ENCODE measurements at places on chromosomes 3 and 15.
A peak's percentile ranks its signal among the peaks of the same experiment; 100 is the strongest.

DNA sequence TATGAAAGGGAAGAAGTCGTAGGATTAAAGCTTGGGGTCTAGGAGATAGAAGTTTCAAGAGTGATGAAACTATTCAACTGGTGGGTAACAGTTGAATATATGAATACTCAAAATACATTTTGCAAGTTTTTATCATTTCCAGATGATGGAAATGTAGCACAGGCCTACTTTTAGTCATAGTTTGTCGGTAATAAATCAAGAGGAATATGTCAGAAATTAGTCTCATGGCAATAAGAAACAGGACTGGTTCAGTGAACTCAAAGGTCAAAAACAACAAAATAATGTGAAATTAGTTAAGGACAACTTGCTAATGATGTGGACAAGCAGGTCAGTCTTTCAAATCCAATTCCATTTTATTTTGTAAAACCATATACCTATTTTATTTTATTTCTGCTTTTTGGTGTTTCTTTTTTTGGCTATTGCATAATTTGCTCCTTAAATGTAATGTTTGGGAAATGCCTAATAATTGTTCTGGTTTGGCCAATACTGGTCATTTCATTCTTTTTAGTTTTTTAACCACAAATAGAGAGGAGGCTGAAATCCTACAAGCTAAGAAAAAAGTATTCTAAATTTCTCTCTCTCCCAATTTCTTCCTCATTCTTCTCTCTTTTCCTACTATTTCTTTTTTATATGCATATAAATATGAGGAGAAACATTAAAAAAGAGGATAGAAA, 195.2 kb upstream of the ARHGEF26 start:
- DNase-seq: no peak

DNA sequence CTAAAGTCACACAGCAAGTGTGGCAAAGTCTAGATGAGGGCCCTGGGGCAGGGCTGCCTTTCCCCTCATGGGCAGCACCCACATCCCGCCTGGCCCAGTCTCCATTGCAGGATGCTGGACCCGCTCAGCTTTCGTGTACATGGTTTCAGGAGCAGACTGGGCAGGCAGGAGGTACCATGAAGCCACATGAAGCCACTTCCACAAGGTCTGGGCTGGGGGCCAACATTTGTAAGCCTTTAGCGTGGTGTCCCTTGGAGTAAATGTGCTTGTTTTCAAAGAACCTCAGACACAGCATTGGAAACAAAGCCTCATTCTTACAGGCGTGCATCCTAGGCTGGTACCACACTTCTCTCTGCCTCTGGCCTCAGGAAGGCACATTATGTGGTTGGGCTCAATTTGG, 34.5 kb downstream of the UMPS start:
- no peak for DNase-seq

- DNase-seq: no peak
Measured at GRCh38 chr15:56484287-56484686, 19.4 kb upstream of the MNS1 start.

DNA sequence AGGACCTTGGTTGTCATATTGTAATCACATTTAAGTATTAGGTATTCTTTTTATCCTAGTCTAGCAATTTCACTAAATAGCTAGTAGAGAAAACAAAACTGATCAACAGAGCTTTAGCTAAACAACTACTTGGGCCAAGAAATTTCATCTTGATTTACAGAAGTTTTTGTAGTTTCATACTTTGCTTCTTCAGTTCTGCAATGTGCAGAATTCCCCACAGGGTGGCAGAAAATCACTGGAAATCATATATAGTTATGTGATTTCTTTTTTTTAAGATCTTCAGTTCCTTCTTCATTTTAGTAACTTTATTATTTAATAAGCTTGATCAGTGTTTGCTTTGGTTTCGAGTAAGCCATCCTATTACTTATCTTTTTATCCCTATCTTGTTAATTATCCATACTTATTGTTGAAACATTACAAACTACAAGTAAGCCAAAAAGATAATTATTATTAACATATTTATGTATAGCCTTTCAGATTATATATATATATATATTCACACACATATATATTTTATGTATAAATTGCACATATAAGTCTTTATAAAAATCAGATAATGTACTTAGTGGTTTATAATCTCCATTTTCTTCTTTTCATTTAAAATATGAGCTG, 2.2 kb upstream of the BNIP2 start:
- DNase-seq: no peak

GRCh38 chr3:31732548-31732947, 199.8 kb downstream of the STT3B start:
- no peak for DNase-seq

DNA sequence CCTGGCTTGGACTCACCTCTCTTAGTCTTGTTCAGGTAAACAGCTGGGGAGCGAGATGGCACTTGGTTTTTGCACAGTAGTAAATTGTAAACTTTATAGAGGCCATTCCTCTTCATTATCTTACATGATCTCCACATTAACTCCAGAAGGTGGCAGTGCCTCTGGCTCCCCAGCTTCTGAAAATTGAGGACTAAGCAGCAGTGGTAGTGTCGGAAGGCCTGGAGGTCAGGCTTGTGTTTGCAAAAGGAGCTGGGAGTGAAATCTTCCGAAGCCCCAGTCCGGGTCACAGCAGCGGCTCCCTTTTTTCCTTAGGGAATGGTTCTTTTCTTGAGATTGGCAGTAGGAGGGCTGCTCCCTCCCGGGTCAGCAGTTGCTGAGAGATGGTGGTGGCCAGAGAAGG, 85.7 kb downstream of the FNDC3B start:
- no peak for DNase-seq

- no peak for DNase-seq
Measured at GRCh38 chr15:70339571-70340493, 242.1 kb upstream of the TLE3 start.

GRCh38 chr3:77038930-77039605, 831 bp upstream of the ROBO2 start:
- DNase-seq: no peak

- peak; percentile 31 for DNase-seq
Measured at GRCh38 chr15:82129761-82130160, 83.9 kb upstream of the MEX3B start.

- DNase-seq: no peak
Measured at GRCh38 chr3:64623125-64623524, 64.7 kb downstream of the ADAMTS9 start.

DNA sequence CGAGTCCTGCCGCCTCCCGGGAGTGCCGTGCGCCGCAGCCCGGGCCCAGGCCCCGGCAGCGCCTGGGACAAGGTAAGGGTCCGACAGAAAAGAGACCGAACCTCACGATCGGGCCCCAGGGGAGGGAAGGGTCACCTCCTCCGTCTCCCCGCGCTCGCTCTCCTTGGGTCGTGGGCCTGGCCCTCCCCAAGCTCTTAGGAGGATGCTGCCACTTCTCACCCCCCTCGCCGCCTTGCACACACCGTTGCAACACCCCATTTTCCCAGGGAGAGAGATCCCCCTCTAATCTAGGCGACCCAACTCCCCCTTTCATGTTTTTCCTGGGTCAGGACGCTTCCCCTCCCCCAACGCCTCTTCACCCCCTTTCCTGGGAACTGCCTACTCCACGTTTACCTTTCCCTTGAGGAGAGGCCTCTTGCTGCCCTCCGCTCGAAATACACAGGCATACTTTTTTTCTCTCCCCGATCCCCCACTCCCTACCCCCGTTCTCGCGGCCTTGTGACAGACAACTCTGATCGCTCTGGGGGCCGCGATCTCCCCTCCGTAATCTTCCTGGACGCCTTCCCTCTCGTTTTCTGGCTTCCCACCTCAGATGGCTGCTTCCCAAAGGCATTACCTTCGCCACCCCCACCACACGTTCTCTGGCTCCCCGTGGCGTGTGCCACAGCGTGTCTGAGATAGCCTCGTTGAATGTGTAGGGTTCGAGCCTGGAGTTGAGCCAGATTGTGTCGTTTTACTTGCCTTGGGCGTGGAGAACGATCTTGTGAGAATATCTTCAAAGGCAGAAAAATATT, 688 bp downstream of the SETD5 start:
- DNase-seq: no peak

DNA sequence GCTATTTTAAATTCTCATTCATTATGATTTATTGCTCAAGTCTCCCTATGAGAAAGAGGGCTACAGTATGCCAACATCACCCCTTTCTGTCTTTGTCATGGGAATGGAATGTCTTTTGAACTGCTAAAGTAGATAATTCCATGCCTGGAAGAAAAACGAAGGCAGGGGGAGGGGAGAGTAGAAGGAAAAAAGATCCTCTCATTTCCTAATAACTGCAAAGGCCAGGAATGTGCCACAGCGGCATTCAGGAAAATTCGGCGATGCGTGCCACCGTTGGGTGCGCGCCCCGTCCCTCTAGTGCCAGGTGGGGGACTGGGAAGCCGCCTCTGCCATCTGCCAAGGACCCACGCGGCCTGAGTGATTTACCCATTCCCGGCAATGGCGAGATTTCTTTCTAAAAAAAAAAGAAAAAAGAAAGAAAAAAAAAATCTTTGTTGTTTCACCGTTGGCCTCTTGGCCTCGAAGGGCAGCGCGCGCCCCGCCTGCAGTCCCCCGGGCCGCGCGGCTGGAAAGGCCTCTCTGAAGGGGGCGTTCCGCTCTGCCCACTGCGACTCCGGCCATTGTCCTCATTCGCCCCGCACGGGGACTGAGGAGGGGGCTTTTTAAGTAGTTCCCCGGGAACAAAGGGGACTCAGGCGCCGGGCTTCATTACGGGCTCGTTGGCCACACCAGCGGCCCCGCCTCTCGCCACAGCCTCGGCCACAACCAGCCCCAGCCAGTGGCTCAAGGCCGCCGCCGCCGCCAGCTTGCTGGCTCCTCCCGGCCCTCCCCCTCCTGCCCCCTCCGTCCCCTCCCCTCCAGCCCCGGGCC, 54.5 kb downstream of the CPN2 start:
- DNase-seq: peak; percentile 79

- DNase-seq: no peak
Measured at GRCh38 chr3:188926741-188927511, 244.8 kb upstream of the TPRG1 start.

- no peak for DNase-seq
Measured at GRCh38 chr3:163328680-163329079, 1749.6 kb downstream of the SI start.

- no peak for DNase-seq
Measured at GRCh38 chr3:177306252-177306651, 109.0 kb upstream of the TBL1XR1 start.

- DNase-seq: peak; percentile 6
Measured at GRCh38 chr3:111151438-111151837, 79.8 kb downstream of the NECTIN3 start.

DNA sequence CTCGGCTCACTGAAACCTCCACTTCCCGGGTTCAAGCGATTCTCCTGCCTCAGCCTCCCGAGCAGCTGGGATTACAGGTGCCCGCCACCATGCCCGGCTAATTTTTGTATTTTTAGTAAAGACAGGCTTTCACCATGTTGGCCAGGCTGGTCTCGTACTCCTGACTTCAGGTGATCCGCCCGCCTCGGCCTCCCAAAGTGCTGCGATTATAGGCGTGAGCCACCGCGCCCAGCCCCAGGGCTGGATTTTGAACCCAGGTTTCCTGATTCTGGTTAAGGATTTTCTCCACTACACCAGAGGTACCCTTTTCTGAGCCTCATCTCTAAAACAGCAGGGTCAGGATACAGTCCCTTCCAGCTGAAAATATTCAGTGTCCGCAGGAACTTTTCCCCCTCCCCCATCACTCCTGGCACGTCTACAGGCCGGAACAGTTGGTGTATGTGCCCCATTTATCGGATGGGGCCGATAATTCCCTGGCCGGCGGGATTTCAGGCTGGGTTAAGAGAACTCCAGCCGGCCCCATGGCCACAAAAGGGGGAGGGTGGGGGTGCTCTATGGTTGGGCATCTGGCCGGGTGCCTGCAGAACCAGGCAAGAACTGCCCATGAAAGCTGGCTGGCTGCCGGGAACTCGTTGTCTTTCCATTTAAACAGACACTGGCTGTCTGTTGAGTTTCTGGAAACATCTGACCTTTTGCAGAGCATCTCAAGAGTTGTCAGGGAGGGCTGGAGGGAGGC, 26.8 kb upstream of the SEMA4B start:
- DNase-seq: no peak

DNA sequence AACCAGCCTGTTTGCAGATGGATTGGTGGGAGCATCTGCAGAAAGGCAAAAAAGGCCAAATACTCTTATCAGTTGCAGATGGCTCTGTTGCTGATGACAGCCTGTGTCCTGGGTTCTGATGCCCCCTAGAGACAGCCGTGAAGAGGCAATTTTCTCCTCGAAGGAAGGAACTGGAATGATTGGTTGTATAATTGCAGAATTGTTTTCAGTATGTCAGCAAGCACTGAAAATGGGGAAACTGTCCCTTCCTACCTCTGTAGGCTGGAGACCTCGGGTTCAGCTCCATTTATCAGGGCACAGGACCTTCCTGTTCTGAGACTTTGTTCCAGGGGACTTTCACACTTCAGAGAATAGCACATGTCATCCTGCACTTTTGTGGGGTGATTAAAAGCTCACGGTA, 103.0 kb downstream of the PGPEP1L start:
- DNase-seq: no peak

- DNase-seq: peak; percentile 57
Measured at GRCh38 chr3:128054367-128054766, 2.1 kb downstream of the SEC61A1 start.

GRCh38 chr3:170809007-170809974, 60.7 kb downstream of the RPL22L1 start:
- DNase-seq: no peak

DNA sequence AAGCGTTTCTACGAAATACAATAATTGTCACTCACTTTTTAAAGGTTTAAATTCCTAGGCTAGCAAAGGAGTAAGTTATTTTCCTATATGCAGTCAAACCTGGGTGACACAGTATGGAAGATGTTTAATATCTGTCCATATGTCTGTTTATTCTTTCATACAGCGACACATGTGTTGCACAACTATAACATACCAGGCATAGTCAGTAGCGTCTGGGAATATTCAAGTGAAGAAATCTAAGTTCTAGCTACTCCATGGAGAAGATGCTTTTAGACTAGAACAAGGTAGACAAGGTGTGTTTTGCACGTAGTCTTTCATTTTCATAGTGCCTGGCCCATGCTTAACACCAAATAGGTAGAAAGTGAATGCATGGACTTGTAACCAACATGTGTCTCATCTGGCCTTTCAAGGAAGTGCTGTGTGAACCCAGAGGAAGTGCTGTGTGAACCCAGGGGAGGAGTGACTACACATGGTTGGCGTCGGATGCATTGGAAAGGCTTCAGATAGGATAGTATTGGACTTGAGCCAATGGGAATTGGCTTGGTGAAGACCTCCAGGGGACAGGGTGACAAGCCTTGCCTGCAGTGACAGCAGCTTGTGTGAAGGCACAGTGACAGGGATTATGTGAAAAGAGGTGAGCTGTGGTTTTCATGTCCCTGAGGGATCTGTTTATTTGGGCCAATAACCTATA, 267.0 kb downstream of the PTPRG start:
- no peak for DNase-seq

- DNase-seq: no peak
Measured at GRCh38 chr3:20904671-20905070, 718.7 kb upstream of the SGO1 start.

GRCh38 chr3:97910931-97911351, 61.3 kb downstream of the RIOX2 start:
- DNase-seq: no peak

All from H54 (cell line).